ENCODE measurements at places on chromosomes 13 and 19.

DNA sequence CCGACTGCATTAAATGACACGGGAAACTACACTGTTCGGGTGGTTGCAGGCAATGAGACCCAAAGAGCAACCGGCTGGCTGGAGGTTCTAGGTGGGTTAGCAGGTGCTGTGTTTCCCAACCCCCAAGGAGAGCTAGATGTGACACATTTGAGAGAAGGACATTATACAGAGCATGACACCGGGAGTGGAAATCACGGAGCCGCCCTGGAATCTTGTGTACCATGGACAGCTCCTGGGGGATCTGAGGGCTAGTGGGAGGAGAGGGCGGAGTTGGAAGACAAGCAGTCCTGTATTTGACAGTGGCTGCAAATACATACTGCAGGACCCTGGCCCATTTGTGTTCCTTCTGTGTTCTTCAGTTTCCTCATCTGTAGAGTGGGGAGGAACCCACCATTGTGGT is 2.3 kb downstream of the CEACAM18 start:
- DNase-seq: no peak

- no peak for DNase-seq
Measured at GRCh38 chr19:17328517-17329365, 5.9 kb downstream of the ANO8 start.

DNA sequence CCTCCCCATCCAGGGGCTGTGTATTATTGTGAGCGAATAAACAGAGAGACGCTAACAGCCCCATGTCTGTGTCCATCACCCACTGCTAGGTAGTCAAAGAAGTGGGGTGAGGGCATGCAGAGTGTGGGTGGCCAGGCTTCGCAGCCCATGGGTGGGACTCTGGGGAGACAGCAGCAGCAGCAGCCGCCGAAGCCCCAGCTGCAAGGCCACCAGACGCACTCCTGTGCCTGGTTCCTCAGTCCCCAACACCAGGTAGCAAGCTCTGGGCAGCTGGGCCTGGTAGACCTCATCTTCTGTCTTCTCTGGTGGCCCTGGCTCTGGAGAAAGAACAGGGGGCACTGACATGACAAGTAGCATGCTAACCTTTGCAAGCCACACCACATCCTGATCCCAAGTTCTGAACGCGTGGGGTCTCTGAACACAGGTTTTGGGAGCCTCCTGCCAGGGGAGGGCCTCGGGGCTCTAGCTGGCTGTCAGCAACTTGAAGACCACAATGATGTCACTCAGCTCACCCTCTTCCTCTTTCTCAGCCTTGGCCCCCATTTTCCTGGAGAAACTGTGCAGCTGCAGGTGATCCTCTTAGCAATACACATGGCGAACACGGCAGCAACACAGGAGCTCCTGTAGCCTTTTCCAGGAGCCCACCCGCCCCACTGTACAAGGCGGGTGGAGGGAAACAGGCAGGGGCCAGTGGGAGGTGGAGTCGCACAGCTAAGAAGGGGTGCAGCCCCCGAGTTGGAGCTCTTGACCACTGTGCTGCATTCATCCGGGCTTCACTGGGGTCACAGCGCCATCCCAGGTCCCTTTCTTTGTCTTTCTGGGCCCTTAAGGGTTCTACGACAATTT is 5.8 kb downstream of the FUZ start:
- peak; percentile 50 for DNase-seq

DNA sequence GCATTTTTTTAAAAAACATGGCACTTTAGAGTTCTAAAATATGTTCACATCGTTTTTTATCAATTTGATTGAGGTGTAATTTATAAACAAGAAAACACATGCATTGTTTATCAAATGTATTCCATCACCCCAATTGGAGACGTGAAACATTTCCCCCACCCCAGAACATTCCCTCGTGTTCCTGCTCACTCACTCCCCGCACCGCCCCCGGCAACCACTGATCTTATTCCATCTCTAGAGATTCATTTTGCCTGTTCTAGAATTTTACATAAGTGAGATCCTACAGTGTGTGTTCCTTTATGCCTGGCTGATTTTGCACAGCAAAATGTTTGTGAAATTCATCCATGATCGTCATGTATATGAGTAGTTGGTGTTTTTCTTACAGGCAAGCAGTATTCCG is 50.5 kb upstream of the KCTD15 start:
- no peak for DNase-seq
